Amniotic epithelial cell (primary cell): ENCODE measurements at places on chromosomes 3 and 15.

- DNase-seq, result no peak
Observed at GRCh38 chr3:58084788-58085543, 76.7 kb downstream of the FLNB start.

DNA sequence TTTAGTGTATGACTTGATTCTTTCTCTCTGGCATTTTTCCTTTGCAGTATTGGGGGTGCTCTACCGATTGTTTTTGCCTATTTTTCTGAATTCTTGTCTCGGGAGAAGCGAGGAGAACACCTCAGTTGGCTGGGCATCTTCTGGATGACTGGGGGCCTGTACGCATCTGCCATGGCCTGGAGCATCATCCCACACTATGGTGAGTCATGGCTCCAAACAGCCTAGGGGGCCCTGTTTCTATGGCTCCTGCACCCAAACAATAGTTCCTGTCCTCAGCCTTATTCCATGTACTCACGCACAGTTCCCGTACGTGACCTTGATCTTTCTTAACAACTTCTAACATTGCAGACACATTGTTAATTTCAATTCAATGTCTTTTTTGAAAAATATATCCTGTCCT is 152.3 kb downstream of the SV2B start:
- no peak for DNase-seq

- peak; percentile 17 for DNase-seq
Observed at GRCh38 chr3:37024092-37024491, 30.8 kb downstream of the MLH1 start.

DNA sequence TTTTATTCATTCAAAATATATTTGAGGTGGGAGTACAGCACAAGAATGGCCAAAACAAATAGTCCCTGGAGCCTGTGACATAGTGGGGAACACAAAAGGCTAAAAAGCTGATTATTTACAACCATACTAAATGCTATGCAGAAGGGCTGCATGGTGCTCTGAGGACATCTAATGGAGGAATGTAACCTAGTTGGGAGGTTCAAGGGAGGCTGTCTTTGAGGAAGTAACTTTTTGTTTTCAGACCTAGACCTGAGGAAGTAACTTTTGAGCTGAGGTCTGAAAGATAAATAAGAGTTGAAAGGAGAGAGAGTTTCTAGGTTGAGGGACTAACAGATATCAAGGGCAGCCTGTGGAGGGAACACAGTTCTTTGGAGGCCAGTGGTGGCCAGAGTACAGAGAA is 34.8 kb upstream of the RASA2 start:
- peak; percentile 65 for DNase-seq

GRCh38 chr3:133418361-133418760 is 18.5 kb downstream of the BFSP2 start:
- no peak for DNase-seq

GRCh38 chr15:90820481-90820880 is 47.9 kb upstream of the FURIN start:
- no peak for DNase-seq

DNA sequence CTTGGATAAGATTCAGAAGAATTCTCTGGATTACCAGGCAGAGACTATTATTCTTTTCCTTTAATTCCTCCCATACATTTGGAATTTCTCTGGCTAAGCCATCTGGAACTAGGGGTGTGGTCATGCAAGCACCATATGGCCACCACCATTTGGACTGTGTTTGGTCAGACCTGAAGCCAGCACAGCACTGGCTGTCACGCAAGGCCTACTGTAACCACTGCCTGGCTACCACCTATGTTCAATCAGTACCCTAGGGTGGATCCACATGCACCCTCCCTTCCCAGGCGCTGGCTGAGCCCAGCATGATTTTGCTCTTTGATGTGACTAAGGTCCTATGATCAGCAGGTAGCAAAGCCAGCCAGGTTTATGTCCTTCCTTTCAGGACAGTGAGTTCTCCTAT is 287.8 kb upstream of the GOLIM4 start:
- DNase-seq, result no peak

DNA sequence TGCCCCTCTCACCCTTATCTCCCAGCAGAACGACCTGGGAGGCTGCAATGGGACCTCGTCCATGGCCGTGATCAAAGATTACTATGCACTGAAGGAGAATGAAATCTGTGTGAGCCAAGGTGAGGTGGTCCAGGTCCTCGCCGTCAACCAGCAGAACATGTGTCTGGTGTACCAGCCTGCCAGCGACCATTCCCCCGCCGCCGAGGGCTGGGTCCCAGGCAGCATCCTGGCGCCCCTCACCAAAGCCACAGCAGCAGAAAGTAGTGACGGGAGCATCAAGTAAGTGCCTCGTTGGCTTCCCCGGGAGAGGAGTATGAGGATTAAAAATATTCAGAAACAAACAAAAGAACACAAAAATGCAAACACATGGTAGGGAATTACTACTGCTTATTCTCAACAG is 55.9 kb upstream of the UMPS start:
- DNase-seq, result no peak

DNA sequence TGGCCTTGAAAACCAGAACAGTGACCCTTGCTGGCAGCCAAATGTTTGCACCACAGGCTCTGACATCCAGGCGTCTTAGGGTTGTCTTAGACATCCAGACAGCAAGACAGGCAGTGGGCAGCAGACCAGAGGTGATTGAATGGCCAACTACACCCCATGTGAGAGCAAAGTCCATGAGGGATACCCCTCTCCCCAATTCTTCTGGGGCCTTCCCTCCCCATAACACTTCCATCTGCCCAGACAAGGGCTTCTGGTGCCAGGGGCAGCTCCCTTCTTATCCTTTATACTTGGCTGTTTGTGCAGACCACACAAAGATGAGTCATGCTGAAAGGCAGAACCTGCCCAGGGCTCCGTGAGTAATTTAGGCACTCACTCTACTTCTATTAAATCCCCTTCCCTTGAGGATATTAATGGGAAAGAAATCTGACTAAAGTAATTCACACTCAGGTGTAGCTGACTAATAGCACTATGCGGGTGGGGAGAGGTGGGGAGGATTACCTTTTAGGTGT is 257.9 kb downstream of the UACA start:
- DNase-seq, result peak; percentile 89

DNA sequence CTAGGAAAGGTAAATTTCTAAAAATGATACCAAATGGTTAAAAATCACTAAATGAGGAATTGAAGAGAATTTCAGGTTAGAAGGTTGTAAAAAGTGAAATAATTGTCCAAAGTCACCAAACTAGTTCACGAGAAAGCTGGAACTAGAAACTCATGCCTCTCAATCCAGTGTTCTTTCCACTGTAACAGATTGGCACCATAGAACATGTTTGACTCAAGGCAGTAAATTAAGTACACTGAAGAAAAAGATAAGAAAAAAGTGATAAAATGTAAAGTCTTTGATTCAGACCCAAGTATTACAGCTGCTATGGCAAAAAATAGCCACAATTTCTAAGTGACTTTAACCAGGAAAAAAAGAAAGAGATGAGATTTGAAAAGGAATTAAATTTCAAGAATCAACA is 26.5 kb downstream of the ZBTB20 start:
- DNase-seq, result no peak

DNA sequence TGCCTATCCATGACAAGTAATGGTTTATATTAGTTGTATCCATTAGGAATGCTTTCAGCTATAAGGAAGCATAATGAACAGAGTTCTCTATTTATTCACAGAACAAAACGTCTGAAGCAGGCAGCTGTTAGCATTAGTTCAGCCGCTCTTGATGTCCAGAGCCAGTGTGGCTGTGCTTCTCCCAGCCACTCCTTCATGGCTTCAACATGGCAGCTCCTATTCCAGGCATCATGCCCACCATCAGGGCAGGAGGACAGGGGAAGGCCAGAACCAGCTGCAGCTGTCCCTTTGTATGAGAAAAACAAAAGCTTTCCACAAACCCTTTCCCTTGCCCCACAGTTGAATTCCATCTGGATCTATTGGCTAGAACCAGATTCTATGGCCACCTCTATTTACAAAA is 12.9 kb upstream of the SNRK start:
- no peak for DNase-seq

GRCh38 chr15:44029940-44030568 is 165.0 kb downstream of the FRMD5 start:
- DNase-seq, result peak; percentile 79

- peak; percentile 92 for DNase-seq
Observed at GRCh38 chr3:179452176-179452564, 900 bp upstream of the GNB4 start.

DNA sequence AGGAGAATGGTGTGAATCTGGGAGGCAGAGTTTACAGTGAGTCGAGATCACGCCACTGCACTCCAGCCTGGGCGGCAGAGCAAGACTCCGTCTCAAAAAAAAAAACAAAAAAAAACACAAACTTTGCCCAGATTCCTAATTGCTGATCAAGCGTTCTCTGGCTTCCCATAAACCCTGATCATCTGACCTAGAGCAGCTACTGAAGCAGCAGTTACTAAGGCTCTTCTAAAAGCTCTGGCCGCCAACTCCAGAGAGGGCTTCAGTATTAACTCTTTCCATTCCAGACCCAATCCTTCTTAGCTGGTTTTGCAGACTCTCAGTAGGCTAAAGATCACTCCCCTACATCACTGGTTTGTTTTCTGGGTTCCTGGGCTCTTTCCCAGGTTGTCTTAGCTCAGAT is 201.6 kb downstream of the IGSF11 start:
- DNase-seq, result no peak

GRCh38 chr3:194397757-194398312 is 1.2 kb downstream of the GP5 start:
- DNase-seq, result no peak

DNA sequence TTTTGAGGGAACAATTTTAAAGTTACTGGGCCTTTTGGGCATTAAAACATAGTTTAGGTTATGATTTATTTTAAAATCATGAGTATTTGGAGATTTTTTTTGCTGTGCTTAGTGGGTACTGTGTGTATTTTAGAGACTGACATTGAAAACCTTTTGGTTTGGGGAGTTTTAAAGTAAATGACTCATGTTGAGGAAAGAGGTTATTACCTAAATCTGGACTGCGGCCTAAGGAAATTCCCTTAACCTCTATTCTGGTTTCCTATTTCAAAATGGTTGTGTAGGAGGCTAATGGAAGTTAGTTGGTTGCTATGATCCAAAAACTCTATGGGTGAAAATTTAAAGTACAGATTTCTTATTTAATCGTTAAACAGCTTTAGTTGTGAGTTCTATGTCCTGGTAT is 57.3 kb upstream of the DPH6 start:
- peak; percentile 58 for DNase-seq

DNA sequence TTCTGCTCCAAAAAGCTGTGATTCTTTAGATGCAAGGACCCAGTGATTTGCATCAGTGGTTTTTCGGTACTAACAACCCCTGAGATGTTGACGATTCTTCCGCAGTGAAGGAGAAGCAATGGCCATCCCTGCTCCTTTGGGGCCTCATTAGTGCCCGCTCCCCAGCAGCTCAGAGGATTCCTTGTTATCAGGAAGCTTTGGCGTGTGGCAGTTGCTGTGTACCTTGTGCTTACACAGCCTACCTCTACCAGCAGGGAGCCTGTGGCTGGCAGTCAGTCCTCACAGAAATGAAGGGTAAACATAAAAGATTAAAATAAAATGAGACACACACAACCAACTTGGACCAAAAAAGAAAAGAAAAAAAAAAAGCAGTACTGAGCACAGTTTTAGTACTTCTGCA is 55.2 kb downstream of the CNTN3 start:
- no peak for DNase-seq

- DNase-seq, result no peak
Observed at GRCh38 chr3:62462104-62462762, 88.9 kb upstream of the FEZF2 start.

DNA sequence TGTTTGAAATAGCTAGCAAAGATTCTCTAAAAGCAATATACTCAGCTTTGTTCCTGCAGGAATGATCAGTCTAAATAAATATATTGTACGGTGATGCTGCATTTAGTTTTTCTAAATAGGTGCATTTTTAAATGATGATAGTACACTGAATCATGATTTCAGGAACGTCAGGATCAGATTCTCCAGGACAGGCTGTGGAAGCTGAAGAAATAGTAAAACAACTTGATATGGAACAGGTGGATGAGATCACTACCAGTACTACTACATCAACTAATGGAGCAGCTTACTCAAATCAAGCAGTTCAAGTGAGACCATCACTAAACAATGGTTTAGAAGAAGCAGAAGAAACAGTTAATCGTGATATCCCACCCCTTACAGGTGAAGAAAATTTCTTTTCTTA is 46.3 kb upstream of the EIF3J start:
- DNase-seq, result peak; percentile 26

- no peak for DNase-seq
Observed at GRCh38 chr15:62262305-62262941, 97.3 kb upstream of the C2CD4B start.

DNA sequence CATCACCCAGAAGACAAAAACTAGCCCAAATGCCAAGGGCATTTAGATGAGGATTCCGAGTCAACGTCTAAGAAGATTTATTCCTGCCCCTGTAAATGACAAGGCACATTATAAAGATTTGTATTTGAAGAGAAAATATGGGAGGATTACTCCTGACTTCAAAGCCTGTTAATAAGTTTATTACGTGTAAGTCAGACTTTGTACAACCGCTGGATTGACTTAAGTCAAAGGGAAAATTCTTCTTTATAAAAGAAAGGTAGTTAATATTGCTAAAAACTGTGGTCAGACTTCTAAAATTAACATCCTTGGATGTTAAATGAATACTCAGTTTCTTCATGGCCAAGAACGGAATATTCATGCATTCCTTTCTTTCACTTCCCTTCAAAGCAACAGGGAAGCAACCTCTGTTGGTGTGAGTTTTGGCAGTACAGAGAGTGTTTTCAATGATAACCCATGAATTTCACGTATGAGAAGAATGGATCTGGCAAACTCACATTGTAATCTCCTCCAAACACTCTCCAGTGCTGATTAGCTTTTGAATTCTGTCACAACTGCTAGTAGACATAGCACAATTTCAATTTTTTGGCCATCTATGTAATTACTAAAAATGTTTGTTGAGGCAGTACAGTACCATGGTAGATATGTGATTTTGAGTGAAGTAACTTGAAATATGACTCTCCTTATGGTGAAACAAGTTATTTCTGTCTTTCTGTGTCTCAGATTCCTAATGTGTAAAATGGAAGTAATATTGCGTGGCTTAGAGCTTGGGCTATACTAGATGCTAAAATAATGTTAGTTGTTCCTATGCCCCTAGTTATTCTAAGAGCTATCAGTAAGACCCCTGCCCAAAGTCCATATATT is 62.0 kb downstream of the PLD1 start:
- DNase-seq, result peak; percentile 29

GRCh38 chr15:92725171-92725570 is 69.6 kb upstream of the FAM174B start:
- DNase-seq, result no peak

DNA sequence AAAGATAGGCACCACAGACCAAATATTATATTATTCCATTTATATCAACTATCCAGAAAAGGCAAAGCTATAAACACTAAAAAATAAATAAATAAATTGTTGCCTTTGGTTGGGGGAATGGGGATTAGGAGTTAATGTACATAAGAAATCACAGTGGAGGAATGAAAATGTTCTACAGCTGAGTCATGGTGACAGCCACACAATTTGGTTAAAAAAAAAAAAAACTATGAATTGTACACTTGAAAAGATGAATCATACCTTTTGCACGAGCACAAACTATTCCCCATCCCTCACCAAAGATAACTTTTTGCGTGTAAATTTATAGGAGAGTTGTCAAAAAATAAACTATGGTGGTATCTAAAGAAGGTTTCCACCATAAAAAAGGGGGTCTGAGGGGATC is 103.2 kb downstream of the TBC1D5 start:
- DNase-seq, result peak; percentile 46
